ENCODE measurements at places on chromosomes 7 and 10.

- DNase-seq: no peak
Observed at GRCh38 chr10:129945941-129946760, 17.9 kb downstream of the EBF3 start.

GRCh38 chr10:83433705-83434104 lies 705.6 kb upstream of the GHITM start:
- DNase-seq: no peak

GRCh38 chr7:18570890-18571478 lies 75.4 kb downstream of the HDAC9 start:
- DNase-seq: no peak

DNA sequence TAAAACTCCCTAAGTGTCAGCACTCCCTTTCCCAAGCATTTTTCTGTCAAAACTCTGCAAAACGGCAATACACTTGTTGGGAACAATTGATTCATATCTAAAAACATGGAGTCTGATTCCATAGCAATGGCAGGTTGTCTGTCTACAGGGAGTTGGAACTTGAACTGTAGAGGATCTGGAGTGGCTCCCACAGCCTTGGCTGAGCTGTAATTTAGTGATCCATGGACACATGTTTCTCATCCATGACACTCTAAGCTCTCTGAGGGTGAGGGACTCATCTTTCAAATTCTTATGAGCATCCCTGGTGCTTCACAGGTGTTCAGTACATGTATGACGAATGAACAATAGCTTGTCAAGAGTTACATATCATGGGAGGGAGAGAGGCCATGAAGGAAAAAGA lies 466.1 kb downstream of the GRID1 start:
- DNase-seq: no peak

- no peak for DNase-seq
Observed at GRCh38 chr7:18257711-18258110, 230.1 kb upstream of the PRPS1L1 start.

- DNase-seq: no peak
Observed at GRCh38 chr10:62946278-62946677, 130.1 kb upstream of the EGR2 start.
